ENCODE measurements at places on chromosomes 7 and 10.

GRCh38 chr10:120897343-120897742 lies 46.2 kb downstream of the WDR11 start:
- no peak for DNase-seq

- DNase-seq = peak; percentile 19
These were observed 31.3 kb upstream of the ZNF273 start for GRCh38 chr7:64871761-64872160.

DNA sequence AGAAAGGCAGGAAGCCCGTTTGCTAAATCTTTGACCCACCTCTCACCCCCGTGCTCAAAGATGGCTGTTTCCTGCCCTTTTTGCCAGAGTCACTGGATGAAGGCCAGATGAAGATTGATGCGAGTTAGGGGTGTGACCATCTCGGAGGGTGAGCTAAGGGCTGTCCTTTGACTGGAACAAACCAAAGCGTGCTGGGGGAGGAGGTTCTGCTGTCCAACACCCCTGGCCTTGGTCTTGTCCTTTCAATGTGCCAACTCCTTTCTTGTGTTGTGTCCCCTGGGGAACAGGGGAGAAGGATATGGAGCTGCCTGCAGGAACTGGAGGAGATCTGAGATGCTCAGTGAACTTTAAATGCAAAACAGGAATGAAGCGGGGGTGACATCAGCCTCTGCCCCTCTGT lies 90.3 kb upstream of the ADAM12 start:
- DNase-seq = peak; percentile 31

DNA sequence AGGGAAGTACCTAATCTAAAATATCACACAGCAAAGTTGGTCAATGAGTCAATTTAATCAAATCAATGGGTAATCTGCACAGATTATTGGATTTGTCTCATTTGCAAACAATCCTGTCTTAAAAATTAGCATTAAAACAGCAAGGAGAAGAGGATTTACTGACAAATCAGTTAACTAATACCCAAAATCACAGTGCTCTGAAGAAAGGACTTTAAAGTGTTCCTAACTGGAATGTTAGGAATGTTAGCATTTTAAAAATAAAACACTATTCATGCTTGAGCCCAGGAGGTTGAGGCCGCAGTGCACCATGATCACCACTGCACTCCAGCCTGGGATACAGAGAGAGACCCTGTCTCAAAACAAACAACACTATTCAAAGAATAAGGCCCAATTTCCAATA lies 83.1 kb downstream of the CHCHD3 start:
- no peak for DNase-seq

DNA sequence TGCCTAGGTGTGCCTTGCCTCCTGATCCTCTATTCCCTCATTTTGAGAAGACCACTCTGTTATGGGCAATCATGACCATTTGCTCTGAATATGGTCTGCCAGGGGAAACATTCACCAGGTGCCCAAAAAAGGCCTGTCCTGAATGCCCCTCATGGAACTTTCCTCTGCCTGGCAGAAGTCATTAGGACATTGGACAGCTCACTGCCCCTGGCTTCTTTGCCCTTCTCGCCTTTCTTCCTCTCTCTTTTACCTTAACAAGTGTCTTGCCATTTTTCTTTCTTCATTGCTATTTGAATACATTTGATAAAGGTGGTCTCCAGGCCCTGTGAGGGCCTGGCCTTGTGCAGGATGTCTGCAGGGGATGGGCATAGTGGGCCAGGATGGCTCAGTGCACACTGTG lies 20.3 kb downstream of the MBL2 start:
- DNase-seq = no peak

DNA sequence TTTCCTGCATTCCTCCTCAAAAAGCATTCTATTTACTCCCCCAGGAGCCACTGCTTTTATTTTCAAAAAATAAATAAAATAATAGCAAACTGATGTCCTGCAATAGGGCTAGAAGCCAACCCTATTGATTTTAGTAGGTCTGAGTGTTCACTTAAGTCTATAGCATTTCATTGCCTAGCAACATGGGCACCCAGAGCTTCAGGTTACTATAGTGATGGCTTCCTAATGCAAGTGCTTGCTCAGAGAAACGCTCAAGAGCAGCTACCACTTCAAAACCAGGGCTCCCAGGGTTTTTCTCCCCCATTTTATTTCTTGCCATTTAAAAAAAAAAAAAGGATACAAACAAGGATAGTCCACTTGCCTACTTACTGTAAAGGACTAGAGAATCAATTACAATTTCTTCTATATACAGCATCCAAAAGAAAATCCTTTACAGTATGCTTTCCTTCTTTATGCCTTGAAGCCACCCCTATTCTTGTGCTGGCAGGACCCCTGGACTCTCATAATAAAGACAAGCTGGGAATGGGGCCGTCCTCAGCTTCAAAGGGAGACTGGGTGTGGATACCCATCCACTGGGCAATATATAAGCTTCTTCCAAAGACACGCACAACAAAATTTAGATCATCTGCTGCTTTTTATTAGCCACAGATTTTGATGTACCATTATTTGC lies 133.3 kb downstream of the VPS41 start:
- no peak for DNase-seq

DNA sequence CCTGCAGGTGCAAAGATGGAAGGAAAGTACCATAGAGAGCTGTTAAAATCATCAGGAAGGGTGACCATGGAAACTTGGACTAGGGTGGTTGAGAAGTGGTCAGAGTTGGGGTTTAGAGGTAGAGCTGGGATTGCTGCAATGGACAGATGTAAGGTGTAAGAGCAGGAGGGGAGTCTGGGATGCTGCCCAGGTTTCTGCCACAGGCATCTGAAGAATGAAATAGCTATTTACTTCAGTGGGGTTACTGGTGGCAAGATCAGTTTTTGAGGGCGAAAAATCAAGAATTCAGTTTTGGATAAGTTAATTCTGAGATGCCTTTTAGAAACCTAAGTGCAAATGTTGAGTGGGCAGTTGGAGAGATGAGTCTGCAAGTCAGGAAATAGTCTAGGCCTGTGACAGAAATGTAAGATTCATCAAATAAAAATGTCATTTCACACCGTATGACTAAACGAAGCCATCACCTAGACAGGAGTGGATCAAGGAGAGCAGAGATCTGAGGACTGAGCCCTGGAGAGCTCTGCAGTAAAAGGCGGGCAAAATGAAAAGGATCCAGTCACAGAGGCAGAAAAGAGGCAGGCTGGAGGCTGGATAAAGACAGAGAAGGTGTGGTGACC lies 22.7 kb upstream of the TOMM7 start:
- no peak for DNase-seq

- DNase-seq = no peak
These were observed 130.7 kb upstream of the LANCL2 start for GRCh38 chr7:55234408-55234807.

GRCh38 chr7:11593322-11593721 lies 238.7 kb downstream of the THSD7A start:
- DNase-seq = no peak

GRCh38 chr10:119748871-119749270 lies 23.0 kb downstream of the INPP5F start:
- no peak for DNase-seq

DNA sequence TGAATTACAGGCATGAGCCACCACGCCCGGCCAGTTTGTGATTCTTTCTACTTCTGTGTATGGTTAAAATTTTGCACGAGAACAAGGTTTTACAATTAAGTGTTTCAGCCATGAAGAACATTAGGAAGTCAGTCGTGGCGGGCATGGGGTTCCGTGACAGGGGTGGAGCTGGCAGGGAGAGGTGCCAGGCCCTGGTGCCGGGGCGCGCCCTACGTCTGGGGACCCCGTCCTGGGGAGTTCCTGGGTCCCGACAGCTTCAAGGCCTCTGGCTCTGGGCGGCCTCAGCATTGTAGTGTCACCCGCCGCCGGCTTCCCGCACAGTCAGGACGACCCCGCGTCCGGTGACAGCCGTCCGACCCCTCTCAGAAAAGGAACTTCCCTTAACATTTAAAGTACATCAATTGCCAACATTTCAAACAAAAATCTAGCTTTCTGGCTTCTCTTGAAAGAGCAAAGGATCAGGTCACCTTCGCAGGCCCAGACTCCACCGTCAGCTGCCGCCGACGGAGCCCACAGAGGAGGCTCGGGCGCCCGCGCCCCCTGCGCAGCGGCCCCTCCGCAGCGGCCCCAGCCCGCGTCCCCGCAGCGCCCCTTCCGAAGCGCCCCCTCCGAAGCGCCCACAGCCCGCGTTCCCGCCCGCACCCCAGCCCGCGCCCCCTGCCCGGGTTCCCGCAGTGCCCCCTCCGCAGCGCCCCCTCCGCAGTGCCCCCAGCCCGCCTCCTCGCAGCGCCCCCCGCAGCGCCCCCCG lies 23.2 kb upstream of the MKI67 start:
- DNase-seq = no peak

- no peak for DNase-seq
These were observed 71.5 kb upstream of the FAM13C start for GRCh38 chr10:59433720-59434428.

DNA sequence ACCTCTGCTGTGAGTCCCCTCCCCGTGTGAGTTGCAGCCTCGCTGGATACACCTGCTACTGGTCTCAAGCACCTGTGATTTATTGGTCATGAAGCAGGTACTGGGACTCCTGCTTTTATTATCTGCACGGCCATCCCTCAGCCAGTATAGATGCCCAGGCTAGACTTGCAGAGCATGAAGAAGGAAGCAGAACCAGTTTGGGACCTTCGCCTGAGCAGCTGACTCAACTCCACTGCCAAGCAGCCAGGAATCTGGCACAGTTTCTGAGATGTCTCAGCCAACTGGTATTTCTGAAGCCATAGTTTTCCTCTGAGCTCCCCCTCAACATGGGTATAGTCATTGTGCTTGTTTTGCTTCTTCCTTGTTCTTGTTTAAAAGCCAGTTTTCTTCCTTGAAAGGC lies 28.0 kb upstream of the SLC39A12 start:
- DNase-seq = no peak

DNA sequence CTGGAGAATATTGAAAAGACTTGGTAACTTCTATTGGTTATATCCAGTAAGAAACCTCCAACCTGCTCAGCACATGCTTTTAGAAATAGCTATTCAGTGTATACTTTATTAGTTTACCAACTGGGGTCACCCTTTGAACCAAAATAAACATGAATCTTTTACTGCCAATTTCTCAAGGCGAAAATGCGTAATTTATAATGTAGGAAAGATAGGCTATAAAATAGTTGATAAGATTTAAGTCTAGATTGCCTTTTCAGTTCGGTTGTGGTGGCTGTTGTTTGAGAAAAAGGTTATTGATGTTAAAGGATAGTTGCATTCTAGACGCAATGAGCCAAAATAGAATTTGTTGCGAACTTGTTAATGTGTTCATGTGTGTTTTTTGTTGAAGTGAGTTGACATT lies 82.6 kb upstream of the OIT3 start:
- no peak for DNase-seq

GRCh38 chr10:78438907-78439809 lies 405.5 kb downstream of the RPS24 start:
- DNase-seq = no peak

GRCh38 chr7:143050931-143051330 lies 1.2 kb upstream of the OR6V1 start:
- no peak for DNase-seq

DNA sequence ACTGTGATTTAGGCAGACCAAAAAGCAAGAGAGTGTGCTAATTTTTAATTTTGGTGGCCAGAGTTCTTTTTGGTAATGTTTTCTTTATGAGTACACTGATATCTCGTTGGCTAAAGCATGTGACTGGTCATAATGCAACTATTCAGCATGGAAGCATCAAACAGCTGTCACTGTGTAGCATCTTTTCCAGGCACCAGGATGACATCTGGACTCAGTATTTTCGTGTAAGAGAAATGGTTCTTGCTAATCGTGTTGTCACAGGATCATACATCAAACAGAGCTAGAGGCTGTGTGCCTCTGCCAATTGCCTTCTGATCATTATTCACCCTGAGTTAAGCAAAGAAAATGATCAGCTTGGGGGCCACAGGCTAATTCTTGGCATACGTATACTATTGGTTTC lies 118.9 kb downstream of the SND1 start:
- DNase-seq = no peak

GRCh38 chr7:40645197-40645596 lies 510.4 kb downstream of the SUGCT start:
- DNase-seq = no peak

DNA sequence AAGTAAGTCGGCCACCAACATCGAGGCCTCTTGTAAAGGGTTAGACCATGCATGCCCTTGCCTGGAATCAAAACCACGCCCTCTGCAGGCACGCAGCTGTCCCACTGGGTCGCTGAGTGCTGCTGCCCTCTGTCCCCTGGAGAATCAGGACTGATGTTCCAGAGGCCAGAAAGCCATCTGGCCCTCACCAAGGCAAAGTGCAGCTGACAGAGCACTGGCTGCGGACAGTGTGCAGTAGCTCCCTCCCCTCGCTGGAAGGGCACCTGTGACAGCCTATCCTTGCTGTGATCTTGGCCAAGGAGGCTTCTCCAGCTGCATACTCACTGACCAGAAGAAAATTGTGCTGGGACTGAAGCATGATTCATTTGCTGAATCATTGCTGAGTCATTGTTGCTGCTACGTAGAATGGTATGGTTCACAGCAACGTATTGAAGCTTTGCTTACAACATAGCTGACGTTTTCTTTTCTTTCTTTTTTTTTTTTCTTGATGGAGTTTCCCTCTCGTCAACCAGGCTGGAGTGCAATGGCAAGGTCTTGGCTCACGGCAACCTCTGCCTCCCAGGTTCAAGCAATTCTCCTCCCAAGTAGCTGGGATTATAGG lies 30.4 kb downstream of the DDC start:
- DNase-seq = peak; percentile 52

DNA sequence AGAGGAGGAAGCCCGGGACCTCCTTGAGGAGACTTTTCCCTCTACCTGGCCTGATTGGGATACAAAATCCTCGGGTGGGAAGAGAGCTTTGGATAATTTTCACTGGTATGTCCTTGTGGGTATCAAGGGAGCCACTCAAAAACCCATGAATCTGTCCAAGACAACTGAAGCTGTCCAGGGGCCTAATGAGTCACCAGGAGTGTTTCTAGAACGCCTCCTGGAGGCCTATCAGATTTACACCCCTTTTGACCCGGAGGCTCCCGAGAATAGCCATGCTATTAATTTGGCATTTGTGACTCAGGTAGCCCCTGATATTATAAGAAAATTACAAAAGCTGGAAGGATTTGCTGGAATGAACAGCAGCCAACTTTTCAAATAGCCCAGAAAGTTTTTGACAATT lies 38.6 kb downstream of the ZNF25 start:
- no peak for DNase-seq

GRCh38 chr7:75772081-75773077 lies at the start of gene CCL26:
Gene CCL26, minus strand, starts transcription at chr7:75772211. Its CDS starts 35 bp downstream, at chr7:75772176.
- DNase-seq = no peak

All from stomach (tissue), 19 donors.